CD4-positive, alpha-beta T cell treated with Interleukin-17A for 1 hour (primary cell): ENCODE measurements at places on chromosomes 3 and 15.

- no peak for DNase-seq
These were observed 61.6 kb downstream of the WWTR1 start for GRCh38 chr3:149596134-149596770.

DNA sequence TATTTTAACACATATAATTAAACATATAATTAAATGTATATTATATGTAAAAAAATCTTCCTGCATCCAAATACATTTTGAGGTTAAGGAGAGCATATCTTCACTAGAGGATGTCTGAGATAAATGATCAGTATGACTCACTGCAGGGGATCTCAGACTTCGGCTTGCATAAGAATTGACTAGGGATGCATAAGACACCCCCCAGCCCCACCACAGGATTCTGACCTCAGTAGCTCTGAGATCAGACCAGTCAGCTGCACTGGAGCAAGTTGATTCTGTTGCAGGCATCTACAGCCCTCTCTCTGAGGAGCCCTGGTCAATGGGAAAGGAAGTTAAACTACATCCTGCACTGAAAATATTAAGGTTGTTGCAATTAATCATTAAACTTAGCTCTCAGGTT is 29.0 kb upstream of the TBC1D21 start:
- no peak for DNase-seq

GRCh38 chr15:66565141-66565641 is 607 bp downstream of the LCTL start:
- no peak for DNase-seq

DNA sequence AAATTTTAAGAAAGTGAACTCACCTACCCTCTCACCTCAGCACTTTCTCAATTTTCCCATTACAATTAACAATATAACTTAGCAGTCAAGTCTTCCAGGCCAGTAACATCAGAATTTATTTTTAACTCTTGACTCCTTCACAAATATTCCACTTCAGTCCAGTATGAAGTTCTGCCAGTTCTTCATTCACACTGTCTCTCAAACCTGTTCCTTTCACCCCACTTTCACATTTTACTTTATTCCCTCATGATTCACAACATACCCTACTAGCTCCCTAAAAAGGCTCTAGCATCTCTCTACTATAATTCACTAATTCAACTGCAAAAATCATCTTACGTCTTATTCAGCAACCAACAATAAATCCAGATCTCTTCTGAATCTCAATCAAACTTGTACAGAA is 3.8 kb downstream of the GSK3B start:
- no peak for DNase-seq

GRCh38 chr3:195873281-195873887 is 35.0 kb downstream of the TNK2 start:
- DNase-seq, result no peak

DNA sequence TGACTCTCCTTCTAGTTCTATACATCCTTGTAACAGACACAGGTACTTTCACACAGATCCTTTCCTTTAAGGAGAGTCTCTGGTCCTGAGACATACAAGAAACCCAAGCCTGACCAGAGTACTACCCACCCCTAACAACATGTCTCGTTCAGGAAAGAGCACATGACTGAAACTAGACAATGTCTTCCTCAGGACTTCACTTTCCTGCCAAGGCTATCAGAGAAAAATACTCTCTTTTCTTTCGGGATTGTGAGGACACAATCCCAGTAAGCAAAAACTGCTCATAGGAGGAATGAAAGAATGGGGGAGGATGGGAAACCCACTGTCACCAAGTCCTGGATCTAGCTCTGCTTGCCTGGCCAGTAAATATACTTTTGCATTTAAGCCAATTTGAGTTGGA is 11.5 kb upstream of the ANKRD28 start:
- DNase-seq, result no peak

- no peak for DNase-seq
These were observed 180.0 kb downstream of the CD47 start for GRCh38 chr3:107910713-107911259.

DNA sequence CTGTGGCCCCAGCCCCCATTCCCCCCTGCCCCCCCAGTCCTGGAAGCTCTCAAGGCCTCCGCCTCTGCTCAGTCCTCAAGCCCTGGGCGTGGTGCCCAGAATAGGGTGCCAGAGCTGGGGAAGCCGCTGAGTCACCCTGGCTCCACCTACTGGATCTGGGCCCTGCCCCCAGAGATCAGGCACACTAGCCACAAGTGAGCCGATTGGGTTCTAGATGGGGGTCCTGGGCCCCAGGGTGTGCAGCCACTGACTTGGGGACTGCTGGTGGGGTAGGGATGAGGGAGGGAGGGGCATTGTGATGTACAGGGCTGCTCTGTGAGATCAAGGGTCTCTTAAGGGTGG is 5.7 kb downstream of the EIF4G1 start:
- peak; percentile 30 for DNase-seq

GRCh38 chr3:169147238-169148008 is 516.1 kb downstream of the MECOM start:
- DNase-seq, result no peak

DNA sequence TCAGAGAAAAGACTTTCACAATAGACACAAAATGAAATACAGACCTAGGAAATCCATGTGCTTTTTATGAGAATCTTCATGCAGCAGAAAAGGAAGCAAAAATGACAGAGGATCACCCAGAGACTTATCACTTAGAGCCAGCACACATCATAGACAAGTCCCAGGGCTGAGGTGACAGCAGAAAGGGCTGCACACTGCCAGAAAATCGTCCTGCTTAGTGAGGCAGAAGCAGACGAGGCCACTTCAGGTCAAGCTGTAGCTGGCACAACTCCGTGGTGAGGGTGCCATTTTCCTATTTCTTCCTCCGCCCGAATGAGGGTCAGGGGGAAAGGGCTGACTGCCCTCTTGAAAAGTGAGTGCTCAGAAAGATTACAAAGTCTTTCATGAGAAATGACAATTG is 95.9 kb upstream of the TNIK start:
- no peak for DNase-seq

DNA sequence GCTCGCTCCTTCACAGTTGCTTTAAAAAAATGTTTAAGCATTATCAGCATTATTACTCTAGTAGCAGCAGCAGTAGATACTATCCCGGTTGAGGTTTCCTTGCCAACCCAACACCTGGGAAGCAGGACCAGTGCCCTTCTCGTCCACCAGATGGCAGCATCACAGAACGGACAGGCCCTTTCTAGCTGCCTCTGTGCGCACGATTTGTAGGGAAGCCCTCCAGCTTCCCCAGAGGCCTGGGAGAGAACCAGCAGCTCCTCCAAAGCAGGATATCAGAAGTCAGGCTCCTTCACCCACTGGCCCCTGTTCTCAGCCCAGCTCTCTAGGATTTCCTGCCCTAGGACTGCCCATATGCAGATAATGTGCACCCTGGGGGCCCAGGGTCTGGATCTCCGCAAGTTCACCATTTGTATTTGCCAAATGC is 16.8 kb upstream of the ESYT3 start:
- peak; percentile 60 for DNase-seq

DNA sequence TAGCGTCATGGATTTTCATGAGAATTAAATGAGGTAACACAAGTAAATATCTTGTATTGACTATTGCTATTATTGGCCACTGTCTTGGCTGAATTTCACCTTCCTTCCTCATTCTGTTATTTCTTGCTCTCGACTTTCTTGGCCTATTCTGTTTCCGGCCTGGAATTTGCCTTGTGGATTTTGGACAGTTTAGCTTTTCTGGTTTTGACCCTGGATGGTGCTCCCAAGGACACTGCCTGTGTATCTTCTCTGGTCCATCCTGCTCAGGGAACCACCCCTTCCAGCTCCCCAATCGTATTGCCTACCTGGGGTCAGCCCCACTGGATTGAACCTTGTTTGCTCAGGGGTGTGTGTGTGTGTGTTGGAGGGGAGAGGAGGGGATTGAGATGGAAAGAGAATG is 376.2 kb upstream of the C2CD4B start:
- no peak for DNase-seq

- DNase-seq, result no peak
These were observed 30.1 kb downstream of the GREM1 start for GRCh38 chr15:32747921-32748342.

DNA sequence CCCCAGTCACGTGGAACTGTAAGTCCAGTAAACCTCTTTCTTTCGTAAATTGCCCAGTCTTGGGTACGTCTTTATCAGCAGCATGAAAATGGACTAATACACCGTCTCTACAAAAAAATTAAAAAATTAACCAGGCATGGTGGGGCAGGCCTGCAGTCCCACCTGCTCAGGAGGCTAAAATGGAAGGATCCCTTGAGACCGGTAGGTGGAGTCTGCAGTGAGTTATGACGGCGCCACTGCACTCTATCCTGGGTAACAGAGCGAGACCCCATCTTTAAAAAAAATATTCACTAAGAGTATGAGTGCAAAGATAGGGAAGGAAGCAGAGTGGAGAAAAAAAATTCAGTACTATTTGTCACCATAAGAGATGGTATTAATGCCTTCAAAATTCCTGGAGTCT is 25.6 kb downstream of the SEC11A start:
- no peak for DNase-seq

- DNase-seq, result no peak
These were observed 21.7 kb downstream of the NMNAT3 start for GRCh38 chr3:139655909-139656595.

GRCh38 chr3:187088701-187089100 is 50.6 kb downstream of the RPL39L start:
- no peak for DNase-seq

DNA sequence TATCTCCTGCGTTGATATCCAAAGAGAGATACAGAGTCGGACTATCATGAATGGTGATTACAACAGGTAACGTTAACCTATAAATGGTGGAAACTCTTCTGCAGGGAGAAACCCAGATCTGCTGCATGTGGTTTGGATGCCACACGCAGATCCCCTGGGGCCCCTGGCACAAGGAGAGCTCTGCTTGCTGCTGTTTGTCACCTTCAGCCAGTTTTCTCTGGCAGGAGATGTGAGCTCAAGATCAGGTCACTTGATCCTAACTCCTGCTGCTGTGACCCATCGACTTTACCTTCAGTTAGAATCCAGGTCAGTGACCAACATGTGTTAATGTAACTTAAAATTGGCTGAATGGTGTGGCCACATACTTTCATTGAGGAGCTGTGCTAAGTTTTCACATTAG is 23.8 kb upstream of the GPR171 start:
- no peak for DNase-seq

GRCh38 chr15:91192690-91193377 is 92.8 kb downstream of the SV2B start:
- no peak for DNase-seq

- DNase-seq, result no peak
These were observed 68.4 kb upstream of the SLCO3A1 start for GRCh38 chr15:91784973-91785709.

DNA sequence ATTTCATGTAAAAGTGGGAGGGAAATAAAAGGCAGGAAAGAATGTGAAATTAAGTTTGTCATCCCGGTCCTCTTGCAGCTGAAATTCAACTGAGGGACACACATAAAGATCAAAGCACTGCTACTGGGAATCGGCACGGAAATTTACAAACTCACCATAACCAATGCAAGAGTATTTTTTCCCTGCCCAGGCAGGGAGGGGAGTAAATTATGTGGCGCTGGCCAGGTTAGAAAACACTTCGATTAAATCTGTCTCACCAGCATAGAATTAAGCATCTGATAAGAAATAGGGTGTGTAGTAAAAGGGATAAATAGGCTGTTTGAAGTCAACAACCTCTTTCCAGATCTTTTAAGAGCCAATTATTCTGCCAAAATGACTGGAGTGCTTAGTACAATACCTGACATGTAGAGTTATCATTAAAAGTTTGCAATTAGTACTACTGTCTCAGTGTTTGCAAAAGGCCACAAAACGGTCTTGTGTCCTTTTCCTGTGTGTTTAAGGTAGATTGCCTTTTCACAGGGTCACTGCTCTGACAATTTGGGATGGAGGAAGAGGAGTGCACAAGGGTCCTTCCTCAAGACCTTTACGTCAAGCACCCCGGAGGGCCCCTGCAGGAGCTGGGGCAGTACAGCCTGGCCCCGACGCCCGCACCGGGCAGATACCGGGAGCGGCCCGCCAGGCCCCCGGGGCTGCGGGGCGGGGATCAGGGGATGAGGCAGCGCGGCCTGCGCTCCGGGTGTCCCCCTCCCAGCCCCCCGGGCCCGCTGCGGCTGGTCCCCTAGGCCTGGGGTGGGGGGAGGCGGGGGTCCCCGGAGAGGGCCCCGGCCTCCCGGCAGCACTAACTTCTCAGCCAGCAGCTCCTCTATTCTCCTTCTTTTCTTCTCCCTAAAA is 651 bp downstream of the UBA3 start:
- no peak for DNase-seq

DNA sequence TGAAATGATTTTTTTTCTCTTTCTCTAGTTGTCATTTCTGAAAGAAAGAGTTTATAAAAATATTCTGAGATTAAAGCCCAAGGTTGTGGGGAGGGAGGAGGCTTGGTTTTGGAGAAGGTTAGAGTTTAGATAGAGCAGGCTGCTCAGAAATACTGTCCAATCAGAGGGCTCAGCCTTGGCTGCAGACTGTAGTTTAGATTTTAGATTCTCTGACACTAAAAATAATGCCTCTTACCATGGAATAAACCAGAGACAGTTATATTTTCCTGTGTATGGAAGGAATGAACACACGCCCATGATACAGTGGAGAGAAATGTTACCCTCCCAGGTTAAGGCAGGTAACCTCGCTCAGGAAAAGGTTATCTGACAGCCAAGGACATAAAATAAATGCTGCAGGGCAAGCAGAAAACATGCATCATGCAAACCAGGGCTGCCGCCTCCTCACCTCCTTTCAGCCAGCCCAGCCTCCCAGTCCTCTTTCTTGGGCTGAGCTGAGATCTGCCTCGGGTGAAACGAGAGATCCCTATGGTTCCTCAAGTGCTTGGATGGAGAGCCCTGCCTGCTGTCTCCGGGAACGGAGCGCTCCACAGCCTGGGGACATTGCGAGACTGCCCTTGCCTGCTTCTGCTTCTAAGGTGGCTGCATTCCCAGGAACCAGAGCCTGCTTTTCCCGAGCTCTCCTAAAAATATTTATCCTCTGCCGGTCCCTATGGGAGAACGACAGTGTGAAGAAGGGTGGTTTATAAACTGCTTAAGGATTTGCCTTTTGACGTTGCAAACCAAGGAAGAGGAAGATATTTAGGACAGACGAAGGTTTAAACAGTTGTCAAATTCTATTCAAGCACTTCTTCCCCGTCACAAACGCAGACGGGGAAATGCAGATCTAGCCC is 848 bp downstream of the NCEH1 start:
- no peak for DNase-seq

- DNase-seq, result no peak
These were observed 265.1 kb downstream of the CTNNB1 start for GRCh38 chr3:41464401-41464800.

GRCh38 chr3:51434746-51435327 is 43.8 kb downstream of the RBM15B start:
- DNase-seq, result peak; percentile 67

- no peak for DNase-seq
These were observed 904.2 kb downstream of the EPHA3 start for GRCh38 chr3:90011596-90011995.
